ENCODE measurements at places on chromosomes 13 and 19.
A peak's percentile ranks its signal among the peaks of the same experiment; 100 is the strongest.

GRCh38 chr13:48424212-48424611 is 11.3 kb upstream of the LPAR6 start:
- no peak for DNase-seq

DNA sequence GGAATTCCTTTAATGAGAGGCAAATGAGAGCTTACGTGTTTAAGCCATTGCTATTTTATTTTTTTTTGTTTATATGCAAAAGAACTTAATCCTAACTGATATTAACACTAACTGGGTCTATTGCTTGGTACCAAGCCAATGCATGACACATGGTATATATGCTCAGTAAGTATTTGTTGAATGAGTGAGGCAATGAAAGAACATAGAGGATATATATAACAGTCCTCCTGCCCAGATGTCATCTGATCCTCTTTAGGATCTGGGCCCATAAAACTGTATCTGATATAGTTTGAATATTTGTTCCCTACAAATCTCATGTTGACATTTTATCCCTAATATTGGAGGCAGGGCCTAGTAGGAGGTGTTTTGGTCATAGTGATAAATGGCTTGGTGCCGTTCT is 13.0 kb upstream of the ALOX5AP start:
- no peak for DNase-seq

- DNase-seq, result no peak
Measured at GRCh38 chr13:31310356-31310755, 110.6 kb downstream of the B3GLCT start.

DNA sequence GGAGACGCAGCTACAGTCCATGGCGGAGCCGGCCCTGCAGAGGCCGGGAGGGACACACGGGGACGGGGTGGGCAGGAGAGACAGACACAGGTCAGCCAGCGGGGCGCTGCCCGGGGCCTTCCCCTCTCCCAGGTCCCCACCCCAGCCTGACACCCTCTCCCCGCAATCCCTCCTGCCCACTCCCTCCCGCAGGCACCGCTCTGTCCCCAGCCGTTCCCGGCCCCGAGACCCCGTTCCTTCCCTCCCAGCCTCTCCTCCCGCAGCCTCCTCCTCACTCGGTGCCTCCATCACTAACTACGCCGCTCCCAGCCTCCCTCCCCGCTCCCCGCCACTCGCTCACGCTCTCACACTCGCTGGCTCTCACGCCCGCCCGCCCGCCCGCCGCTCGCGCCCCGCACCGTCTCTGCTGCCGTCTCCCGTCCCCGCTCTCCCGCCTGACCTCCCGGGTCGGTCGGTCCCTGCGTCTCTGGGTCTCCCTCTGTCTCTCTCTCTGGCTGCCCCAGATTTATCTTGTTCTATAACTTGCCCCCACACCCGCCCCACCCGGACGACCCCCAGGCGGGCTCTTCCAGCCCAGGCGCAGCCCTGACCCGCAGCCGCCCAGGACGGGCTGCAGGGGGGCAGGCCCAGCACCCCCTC is 15.2 kb downstream of the ERFL start:
- DNase-seq, result peak; percentile 44

DNA sequence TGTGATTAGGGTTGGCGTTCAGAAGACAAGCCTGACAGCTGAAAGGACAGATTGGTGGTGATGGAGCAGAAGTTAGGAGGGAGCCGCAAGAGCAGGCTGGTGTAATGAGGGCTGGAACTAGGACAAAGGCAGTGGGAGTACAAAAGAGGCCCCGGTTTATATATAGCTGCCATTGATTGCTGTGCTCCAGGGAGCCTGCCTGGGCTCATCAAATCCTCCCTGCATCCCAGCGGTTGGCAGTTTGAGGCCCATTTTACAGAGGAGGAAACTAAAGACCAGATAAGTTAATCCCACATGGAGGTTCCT is 123.7 kb downstream of the CACNA1A start:
- DNase-seq, result no peak
